ENCODE measurements at places on chromosomes 6 and 20.
A peak's percentile ranks its signal among the peaks of the same experiment; 100 is the strongest.

GRCh38 chr20:52746770-52747169 is 225.4 kb upstream of the TSHZ2 start:
- no peak for DNase-seq

DNA sequence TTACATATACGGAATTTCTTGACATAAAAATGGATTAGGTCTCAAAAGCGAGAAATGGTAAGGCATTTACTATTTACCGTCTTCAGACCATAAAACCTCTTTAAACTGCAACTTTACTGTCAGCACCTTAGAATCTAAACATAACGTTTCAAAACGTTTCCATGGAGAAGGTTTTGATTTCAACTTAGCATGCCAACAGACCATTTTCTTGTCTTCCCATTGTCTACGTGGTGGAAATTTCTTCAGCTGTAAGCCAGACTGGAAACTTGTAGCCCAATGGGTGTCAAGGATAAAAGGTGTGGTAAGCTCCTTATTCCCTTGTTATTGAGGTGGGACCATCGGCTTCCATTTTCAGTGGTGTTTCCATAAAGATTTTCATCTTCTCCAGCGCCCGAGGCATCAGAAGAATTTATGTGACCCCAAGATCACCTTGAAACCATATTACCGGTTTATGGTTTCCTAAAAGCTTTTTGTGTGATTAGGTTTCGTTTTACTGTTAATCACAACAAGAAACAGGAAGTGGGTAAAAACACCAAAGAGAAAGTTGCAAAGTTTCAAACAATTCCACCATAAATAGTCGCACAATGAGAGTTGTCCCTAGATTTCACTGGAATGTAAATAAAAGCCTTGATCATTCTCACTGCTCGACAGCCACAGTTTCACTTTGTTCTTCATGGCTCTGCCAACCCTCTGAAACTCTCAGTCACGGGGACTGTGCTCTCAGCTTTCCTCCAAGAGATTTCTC is 63.0 kb upstream of the CD2AP start:
- peak; percentile 48 for DNase-seq

DNA sequence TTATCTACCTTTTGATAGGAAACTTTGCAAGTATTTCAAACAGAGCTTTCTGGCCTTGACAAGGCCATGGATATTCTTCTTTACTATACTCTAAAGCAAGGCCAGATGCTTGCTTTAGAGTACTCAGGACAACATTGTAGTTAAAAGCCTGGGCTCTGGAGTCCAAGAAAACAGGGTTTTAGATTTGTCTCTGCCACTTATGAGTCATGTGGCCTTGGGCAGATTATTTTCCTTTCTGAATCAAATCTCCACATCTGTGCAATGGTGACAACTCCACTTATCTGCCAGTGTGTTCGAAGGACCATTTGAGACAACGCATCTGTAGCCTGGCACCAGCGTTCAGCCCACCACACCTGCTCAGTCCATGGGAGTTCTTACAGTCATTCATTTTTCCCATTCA is 265.9 kb upstream of the RIN2 start:
- DNase-seq = no peak

- no peak for DNase-seq
These were observed 19.9 kb upstream of the DEK start for GRCh38 chr6:18284261-18284660.

All from inflammatory macrophage (primary cell).